NCI-H187 treated with DMSO at 0.1 percent for 48 hours (cell line): ENCODE measurements at places on chromosomes 3 and 15.

DNA sequence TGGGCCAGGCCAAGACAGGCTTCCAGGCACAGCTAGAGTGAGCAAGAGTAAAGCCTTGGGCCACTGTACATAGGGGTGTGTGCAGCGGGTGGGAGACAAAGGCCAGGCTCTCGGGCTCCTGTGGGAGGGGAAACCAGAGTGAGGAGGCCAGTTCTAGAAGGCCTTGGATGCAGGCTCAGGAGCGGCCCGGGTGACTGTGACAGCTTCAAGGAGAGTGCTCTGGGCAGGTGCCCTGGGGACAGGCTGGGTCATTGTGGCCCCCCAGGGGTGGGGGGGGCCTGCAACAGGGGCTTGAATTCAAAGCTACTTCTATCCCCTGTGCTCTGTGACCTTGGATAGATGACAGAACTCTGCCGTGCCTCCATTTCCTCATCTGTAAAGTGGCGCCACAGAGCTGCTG, 109.2 kb downstream of the DNAJB8 start:
- DNase-seq = no peak

DNA sequence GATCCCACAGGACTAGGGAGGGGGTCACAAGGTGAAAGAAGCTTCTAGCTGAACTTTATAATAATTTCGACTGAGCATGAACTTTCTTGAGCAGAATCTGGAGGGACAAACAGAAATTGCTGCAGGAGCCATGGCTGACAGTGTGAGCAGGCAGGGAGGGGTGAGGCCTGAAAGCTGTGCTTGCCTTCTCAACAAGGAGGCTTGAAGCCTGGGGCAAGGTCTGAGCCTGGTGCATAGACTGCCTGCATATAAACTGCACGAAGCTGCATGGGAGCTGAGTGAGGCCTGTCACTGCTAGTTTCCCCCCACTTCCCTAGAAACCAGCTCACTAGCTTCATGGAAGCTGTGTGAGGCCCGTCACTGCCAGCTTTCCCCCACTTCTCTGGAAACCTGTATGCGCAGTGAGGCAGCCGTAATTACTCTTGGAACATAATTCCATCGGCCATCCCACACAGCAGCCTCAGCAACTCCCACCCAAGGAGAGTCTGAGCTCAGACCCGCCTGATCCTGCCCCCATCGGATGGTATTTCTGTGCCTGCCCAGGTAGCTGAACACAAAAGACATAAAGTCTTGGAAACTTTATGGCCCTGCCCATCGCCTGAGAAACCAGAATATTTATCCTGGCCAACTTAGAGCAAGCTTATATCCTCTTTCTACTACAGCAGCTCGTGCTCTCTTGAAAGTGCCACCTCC, 136.5 kb downstream of the PLCH1 start:
- no peak for DNase-seq

DNA sequence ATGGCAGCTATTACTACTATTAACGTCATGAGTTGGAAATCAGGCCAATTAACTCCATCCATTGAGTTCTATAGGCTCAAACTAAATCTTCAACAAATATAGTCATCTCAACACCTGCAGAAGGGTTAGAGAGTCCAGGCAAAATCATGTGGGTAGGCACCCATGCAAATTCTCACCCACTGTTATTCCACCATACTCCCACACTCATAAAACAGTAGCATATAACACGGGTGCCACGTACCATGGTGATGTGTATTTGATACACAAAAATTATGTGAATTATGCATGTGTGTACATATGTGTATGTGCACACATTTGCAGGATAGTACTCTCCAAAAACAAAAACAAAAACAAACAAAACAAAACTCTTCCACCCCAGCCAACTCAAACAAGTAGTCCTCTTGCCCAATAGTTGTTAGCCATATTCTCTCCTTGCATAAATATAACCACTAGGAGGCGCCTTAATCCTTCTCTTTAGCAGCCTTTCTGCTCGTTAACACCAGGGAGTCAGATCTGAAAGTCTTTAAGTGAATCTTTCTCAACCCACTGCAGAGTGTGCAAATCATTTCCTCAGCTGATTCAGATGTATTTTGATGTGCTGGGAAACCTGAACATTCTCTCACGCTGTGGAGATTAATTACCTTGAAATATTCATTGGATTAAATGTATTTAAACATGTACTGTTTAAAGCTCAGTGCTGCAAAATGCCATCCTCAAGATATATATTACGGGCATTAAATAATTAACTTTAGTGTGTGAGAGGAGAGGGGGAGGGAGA, 38.0 kb upstream of the COPB2 start:
- DNase-seq = peak; percentile 90

DNA sequence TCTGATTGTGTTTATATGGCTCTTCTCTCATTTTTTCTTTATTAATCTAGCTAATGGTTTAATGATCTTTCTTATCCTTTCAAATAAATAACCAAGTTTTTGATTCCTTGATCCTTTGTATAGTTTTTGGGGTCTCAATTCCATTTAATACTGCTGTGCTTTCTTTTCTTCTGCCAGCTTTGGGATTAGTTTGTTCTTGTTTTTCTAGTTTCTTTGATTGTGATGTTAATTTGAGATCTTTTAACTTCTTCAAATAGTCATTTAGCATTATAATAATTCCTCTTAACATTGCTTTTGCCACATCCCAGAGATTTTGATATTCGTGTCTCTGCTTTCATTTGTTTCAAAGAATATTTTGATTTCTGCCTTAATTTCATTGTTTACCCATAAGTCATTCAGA, 1126.6 kb downstream of the NAALADL2 start:
- no peak for DNase-seq

- no peak for DNase-seq
These were observed 49.4 kb downstream of the NFKBIZ start for GRCh38 chr3:101898752-101899169.

DNA sequence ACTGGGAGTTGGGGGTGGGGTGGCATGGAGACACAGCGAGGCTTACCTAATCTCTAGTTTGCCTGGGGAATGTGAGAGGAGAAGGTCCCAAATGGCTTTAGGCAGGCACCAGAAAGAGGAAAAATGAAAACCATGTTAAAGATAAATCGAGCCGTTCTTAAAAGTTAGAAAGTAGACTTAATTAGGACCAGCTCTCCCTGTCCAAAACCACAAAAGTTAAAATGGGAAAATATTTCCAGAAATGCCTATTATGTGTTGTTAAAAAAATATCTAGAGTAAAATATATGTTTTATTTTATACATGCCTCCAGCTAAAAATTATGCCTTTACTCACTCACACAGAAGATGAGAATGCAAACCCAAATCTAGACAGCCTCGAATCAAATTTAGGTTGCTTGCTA, 50.1 kb downstream of the LRTM1 start:
- DNase-seq = no peak
